Endothelial cell of umbilical vein (primary cell): ENCODE measurements at places on chromosomes 5 and 9. TPM values are rescaled to one million over a fixed set of nuclear protein-coding genes. Genes with fewer than 3 reads are reported as not detected.

RBM27 gene
- total RNA-seq, result 14.9 and 17.7 TPM in 2 replicates

GRCh38 chr5:57725658-57726504, 243.3 kb upstream of the ACTBL2 start:
- DNase-seq, result no peak

- DNase-seq, result no peak
Observed at GRCh38 chr5:179180061-179180610, 120.0 kb downstream of the ZNF354C start.

DNA sequence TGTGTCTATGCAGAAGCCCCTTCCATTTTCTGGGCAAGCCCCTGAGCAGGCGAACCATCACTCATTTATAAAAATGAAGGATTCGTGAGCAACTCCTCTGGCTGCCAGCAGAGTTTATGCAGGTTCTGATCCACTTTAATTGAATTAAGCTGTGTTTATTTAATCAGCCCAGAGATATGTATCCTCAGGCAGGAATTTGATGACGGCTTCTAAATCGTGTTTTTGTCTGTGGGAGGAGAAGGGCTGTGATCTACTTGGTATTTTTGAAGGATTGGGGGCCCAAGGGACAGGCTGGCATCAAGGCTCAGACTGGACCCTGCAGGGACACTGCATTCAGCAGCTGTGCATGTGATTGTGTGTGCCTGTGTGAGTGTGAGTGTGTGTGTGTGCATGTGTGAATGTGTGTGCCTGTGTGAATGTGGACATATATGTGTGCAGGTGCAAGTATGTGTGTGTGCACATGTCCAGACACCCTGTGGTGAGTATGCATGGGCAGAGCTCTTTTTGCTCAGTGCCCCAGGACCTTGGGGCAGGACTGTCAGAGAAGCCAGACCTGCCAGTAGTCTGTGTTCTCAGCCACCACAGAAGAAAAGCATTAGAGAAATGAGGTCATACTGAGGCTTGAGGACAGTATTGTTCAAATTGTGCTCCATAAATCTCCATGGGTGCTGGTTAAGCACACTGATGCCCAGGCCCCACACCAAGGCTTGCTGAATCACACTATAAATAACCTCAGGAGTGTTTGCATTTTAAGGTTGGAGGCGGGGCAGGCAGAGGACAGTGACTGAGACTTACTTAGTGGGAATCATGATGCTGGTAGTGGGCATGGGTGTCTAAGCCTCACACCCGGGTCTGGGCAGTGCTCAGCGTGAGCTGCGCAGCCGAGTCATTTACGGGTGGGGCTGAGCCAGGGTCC, 164.0 kb downstream of the CARTPT start:
- no peak for DNase-seq

DNA sequence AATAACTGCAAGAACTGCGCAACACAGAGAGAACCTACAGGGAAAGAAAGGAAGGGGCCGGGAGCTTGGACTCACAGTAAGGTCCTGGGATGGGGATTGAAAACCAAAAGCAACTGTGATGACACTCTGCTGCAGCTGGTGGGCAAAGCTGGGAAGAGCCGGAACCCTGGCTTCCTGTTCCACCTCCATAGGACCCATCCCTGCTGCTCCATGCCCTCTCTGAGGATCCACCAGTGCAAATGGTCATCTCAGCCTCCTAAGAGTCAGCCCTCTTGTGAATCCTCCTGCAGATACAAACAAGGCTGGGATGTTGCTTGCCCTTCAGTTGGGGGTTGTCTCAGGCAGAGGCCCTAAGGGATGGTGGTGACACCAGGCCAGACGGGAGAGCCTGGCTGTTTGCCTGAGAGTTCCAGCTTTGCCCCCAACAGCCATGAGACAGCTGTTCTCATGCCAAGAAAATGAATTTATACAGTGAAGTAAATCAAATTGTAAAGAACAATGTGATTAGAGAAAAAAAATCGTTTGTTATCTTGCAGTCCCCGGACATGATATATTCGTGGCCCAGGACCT, 90.8 kb downstream of the TENT4A start:
- DNase-seq, result no peak

DNA sequence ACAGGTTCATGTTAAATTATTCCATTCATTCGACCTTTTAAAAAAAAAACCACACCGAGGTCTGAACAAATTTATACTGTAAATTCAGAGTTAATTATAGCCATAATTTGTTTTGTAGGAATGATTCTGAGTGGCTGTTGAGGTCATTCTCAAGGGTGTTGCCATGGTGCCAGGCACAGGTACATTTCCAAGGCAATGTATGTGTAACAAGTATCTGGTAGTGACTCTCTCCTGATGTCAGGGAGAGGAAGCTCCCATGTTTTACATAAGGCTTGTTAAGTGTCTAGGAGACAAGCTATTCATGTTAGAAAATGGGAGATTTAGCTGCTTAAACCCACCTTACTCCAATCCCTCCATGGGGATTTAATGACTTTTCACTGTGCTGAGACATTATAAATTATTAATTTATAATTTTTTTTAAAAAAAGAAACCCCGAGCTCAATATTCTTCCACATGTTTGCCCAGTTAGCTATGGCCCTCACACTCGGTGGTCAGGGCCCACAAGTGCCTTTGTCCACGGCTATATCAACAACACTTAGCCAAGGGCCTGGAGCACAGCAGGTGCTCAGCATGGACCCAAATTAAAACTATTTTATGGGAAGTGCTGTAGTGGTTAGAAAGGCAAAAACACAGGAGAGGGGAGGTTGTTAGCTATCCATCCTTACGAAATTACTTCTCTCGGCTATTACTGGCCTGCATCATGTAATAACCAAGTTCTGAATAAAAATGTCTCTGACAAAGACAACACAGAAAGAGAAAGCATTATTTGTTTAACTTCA, 154.6 kb upstream of the GNA14 start:
- DNase-seq, result no peak

- DNase-seq, result peak; percentile 37
Observed at GRCh38 chr9:123933440-123934212, 3.7 kb upstream of the DENND1A start.

- no peak for DNase-seq
Observed at GRCh38 chr5:157473383-157474320, 13.6 kb downstream of the NIPAL4 start.
